ENCODE measurements at places on chromosomes 4 and X. TPM values are rescaled to one million over a fixed set of nuclear protein-coding genes. Genes with fewer than 3 reads are reported as not detected.

- no peak for DNase-seq
Measured at GRCh38 chrX:51955200-51955599, 61.8 kb downstream of the MAGED1 start.

SULT1B1 gene
- 2.6 TPM for total RNA-seq

DNA sequence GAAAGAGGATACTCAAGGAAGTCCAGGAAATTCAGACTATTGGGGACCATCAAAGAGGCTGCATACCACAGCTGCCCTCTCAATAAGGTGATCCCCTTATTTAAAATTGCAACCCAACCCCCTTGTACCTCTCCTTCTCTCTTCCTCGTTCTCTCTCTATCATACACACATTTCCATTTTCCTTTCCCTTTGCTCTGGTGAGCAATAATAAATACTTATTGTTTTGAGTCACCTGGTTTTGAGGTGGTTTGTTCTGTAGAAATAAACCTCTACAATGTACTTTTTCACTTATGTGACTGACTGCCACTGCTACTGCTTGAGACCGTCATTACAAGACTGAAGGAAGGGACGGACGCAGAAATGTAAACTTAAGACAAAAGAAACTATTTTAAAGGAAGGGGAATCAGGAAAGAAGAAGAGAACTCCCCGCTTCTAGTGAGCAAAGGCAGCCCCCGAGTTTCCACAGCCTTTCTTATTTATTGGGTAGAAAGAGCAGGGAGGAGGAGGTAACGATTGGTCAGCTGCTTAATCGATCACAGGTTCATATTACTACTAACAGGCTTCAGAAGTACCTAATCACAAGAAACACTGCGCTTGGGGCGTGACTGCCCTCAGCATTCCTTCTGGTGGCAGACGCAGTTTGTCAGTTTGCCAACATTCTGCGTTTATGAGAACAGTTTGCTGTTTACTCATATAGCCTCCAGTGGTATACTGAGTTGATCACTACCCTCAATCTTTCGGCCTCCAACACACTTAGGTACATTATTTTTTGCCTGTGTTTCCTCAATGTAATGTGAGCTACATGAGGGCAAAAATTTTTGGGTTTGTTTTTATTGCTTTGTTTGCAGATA, 16.9 kb upstream of the TMEM165 start:
- peak; percentile 61 for DNase-seq

DNA sequence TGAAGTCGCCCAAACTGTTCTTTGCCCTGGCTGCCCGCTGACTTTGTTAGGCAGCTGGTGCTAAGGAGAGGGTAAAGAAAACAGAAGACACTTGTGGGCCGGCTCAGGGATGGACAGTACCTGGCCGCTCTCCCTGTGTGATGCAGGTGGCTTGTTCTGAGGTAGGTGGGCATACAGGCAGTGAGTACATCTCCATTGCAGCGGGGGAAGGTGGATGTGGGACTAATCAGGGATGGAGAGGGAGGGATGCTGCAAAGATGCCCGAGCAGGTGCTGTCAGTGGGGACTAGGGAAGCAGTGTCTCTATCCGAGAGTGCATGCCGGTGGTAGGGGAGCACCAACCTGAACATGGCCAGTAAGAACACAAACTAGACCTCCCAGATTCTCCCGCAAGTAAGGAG, 67.0 kb downstream of the SORBS2 start:
- no peak for DNase-seq

- no peak for DNase-seq
Measured at GRCh38 chr4:68874507-68874906, 58.7 kb downstream of the UGT2B10 start.

DTHD1 gene
- 0.83 TPM for total RNA-seq

DNA sequence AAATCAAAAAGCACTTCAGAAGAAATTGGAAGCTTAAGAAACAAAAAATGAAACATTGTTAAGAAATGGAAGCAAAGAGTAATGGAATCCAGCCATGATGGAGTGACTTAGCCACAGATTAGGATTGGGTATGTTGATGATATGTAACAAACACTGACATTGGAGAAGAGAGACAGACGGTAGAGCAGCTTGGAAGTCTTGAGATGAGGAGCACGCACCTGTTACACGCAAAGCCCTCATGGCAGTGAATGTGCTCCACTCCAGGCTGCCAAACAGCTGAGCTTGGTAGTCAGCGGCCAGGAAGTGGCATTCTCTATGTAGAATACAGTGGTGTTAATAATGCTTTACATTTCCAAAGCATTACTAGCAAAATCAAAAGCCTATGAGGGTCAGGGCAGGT, 56.9 kb upstream of the GPRIN3 start:
- no peak for DNase-seq

- no peak for DNase-seq
Measured at GRCh38 chr4:40788331-40788730, 38.6 kb downstream of the NSUN7 start.

- DNase-seq, result no peak
Measured at GRCh38 chr4:22192084-22192511, 243.5 kb upstream of the KCNIP4 start.

MAGEC2 gene
- total RNA-seq, result not detected

DNA sequence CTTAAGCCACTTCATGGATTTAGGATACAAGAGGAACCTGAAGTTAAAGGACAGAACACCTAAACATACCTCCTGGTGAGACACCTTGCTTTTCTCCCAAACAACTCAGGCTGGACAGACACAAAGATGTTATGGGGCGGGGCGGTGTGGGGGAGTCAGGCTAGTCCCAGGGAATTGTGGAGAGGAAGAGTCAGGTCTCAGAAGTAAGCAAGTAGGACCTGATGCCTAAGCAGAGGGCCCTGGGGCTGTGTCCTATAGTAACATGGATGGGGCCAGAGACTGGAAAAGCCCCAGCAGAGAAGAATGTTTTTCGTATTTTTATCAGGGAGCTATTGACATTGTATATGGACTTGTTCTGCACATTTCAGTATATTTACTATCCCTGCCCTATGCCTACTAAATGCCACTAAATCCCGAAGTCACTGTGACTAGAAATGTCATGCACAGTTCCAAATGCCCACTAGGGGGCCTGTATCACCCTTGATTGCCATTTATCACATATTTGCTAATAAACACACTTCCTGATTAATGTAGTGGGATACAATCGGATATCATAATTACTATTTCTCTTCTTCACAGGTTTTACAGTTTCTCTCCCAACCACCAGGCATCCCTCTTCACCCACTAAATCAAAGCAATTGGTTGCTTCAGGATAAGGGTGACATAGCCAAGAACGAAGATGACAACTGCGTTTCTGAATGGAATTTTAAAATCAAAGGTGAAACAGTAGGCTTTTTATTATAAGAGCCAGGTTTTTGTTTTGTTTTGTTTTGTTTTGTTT, 23.8 kb upstream of the ARHGAP10 start:
- DNase-seq, result peak; percentile 54

EPHA5 gene
- 0.03 TPM for total RNA-seq

HSFX3 gene
- total RNA-seq, result not detected

- DNase-seq, result no peak
Measured at GRCh38 chr4:141851246-141851891, 215.0 kb downstream of the IL15 start.

DNA sequence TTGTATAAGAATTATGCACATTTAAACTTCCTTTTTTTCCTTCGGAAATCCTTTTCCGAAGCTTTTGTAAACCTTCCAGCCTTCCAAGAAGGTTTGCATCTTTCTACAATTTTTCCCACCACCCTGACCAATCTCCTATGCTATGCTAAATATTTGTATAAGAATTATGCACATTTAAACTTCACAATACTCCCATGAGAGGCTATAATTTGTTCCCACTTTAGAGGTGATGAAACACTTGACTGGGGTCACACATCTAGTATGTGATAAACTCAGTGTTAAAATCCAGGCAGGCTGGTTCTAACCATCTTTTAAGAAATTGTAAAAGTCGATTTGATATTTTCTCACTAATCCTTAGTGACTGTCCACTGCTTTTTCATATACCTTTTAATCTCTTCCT, 22.1 kb downstream of the NUDT6 start:
- DNase-seq, result no peak

GRCh38 chr4:105192474-105192873, 45.8 kb downstream of the TET2 start:
- no peak for DNase-seq

DNA sequence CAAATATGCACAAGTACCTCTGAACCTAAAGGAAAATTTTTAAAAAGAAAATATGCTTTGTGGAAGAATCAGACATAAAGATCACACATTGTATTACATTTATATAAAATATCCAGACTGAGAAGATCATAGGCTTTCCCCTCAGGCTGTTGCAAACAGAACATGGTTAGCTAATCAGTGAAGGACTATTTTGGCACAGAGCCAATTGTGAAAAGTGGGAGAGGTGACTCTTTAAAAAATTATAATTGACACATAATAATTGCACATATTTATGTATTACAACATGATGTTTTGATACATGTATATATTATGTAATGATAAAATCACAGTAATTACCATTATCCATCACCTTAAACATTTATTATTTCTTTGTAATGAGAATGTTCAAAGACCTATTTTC, 44.1 kb upstream of the FOXR2 start:
- no peak for DNase-seq

DNA sequence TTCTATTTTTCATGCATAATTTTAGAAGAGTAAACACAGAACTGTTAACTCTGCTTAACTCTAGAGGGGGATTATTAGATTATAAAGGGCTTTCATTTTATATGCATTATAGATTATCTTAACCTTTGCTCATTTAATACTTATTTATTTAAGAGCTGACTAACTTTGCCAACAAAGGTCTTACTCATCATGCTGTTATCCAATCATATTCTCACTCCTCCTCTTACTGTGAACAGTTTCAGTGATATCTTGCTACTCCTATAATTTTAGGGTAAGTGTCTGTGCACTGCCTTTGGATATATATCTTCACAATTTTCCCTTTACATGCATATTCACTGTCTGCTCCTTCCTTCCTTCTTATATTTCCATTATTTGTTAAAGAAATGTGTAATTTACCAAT, 1814.9 kb downstream of the STIM2 start:
- DNase-seq, result no peak

KLF8 gene
- total RNA-seq, result 20.1 TPM

- no peak for DNase-seq
Measured at GRCh38 chr4:142404191-142404611, 441.9 kb downstream of the INPP4B start.

DNA sequence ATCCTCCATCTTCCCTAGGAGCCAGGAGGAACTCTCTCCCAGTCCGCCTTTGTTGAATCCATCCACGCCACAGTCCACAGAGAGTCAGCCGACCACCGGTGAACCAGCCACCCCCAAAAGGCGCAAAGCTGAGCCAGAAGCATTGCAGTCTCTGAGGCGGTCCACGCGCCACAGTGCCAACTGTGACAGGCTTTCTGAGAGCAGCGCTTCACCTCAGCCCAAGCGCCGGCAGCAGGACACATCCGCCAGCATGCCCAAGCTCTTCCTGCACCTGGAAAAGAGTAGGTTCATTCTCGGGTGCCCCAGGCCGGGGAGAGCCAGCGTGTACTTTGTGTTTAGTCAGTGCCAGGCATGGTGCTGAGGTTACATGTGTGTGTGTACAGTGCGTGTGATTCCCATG, 7.4 kb downstream of the MSL3 start:
- DNase-seq, result no peak

- DNase-seq, result peak; percentile 25
Measured at GRCh38 chrX:71095981-71096759, 519 bp downstream of the FOXO4 start.

GRCh38 chr4:183300070-183300469, 20.0 kb downstream of the CLDN22 start:
- peak; percentile 63 for DNase-seq

DNA sequence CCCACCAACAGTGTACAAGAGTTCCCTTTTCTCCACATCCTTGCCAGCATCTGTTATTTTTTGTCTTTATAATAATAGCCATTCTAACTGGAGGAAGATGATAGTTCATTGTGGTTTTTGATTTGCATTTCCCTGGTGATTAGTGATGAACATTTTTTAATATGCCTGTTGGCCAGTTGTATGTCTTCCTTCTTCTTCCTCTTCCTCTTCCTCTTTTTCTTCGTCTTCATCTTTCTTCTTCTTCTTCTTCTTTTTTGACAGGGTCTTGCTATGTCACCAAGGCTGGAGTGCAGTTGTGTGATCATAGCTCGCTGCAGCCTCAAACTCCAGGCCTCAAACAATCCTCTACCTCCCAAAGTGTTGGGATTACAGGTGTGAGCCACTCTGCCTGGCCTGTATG, 87.4 kb downstream of the CCDC160 start:
- no peak for DNase-seq

REST gene
- total RNA-seq, result 37.5 TPM

- DNase-seq, result no peak
Measured at GRCh38 chrX:23478561-23478960, 143.9 kb downstream of the PTCHD1 start.

JCHAIN gene
- 134 TPM for total RNA-seq

DNA sequence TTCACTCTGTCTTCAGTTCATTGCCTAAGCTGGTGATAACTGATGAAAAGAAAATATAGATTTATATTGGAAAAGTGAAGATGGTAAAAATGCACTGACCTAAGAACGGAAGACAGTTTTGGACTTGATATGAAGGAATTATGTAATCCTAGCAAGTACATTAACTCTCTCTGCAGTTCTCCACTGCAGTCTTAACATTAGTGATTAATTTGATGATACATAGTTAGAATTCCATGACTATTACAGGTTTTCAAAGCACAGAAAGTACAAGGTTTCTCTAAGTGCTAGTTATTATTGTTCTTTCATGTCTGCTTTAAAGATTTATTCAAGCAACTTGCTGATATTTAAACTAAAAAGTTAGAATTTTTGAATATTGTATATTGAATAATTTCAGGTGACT, 1591.7 kb upstream of the ADGRL3 start:
- DNase-seq, result no peak

DNA sequence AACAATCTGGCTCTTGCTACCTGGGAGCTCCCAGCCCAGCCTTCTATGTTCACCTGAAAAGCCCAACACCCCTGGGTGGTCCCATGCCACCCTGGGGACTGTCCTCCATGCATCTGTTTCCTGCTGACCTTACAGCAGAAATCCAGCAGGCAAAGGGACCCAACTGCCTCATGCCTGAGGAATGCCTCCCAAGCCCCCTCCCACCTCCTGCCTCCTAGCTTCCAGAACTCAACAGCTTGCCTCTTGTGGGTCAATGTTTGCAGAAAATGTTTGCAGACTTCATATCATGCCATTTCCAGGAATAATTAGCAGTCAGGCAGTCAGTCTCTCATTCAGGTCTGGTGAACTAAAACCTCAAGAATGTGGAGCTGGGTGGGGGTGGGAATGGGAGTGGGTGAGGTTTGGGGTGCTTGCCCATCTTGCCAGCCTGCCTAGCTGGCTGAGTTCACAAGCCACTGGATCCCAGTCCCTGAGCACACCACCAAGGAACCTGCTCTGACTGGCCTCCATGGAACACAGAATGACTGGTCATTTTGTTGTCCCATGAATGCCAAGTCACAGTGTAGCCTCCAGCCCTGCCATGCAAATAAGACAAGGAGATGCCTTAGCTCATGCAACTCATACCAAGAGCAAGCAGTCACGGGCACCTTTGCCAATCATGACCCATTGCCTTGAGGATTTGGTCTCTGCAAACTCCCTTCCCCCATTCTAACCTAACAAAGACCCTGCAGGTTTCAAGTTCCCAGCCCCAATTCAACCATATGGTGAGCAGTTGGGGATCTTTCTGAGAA, 12.1 kb upstream of the PLAC1 start:
- DNase-seq, result no peak

ADH1C gene
- 2.0 TPM for total RNA-seq
